ENCODE measurements at places on chromosomes 3 and 15.

DNA sequence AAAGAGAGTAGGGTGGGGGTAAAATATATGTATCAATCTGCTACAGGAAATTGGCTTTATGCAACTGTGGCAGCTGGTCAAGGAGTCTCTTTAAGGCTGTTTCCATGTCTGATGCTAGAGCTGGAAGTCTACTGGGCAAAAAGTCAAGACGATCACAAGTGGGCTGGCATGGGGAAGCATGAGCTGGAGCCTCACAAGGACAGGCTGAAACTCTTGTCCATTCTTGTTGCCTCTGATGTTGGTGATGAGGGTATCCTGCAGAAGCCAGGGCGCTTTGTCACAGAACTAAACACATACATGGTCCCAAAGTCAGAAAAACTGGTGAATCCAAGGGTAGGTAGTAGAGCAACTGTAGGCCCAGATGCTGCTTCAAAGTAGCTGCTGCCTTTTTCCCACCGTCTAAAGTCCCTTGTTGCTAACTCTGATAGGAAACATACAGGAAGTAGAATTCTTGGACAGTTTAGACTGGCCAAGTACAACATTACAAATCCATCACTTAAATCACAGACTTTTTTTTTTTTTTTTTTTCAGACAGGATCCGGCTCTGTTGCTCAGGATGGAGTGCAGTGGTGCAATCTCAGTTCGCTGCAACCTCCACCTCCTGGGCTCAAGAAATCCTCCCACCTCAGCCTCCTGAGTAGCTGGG, 54.2 kb downstream of the RPL39L start:
- no peak for DNase-seq

DNA sequence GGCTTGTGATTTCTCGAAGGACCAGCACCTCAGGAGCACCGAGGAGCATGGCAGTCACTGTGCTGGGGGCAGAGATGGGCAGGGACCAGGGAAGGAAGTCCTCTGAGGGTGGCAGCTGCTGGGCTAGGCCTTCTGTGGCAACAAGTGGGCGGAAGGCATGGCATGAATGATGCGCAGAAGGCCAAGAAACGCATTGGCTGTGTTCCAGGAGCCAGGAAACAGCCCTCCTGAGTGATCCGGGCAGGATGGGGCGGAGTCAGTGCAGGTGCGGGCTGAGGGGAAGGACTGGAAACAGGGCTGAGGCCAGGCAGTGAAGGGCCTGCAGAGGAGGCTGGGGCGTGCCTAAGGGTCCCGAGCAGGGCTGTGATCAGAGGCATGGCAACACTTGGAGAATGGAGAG, 23.6 kb downstream of the MRPS11 start:
- DNase-seq, result no peak

GRCh38 chr3:186151077-186151971, 42.4 kb upstream of the ETV5 start:
- no peak for DNase-seq

GRCh38 chr15:31148297-31149087, 47.0 kb upstream of the TRPM1 start:
- no peak for DNase-seq

- DNase-seq, result no peak
Measured at GRCh38 chr3:13715167-13715954, 164.5 kb downstream of the WNT7A start.

DNA sequence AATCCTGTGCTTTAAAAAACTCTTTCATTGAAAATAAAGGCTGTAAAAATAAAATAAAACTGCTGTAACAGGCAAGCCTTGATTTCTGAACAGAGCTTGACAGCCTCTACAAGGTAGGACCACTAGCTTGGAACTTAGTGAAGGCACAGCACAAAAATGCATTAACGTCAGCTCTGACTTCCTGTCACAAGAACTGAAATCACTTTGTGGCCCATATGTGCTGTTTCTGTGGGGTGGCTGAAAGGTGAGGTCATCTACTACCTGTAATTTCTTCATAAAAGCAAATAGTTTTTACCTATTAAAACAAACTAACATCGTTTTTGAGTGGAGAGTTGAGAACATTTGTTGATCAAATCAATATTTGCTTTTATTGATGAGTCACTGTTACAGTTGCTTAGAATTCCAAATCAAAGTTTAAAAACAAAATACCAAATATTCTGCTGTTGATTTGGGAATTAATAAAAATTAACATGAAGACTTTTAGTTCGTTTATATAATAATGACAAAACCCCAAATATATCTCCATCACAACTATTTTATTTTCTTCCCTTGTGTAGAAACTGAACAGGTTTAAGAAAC, 1034.1 kb downstream of the MCTP2 start:
- DNase-seq, result no peak

- no peak for DNase-seq
Measured at GRCh38 chr3:162285259-162285658, 788.7 kb downstream of the OTOL1 start.

GRCh38 chr15:64164436-64164835, 1.6 kb upstream of the PPIB start:
- DNase-seq, result no peak

All from GM12891 (cell line).